NCI-H345 (cell line): ENCODE measurements at places on chromosomes 6 and 20.

DNA sequence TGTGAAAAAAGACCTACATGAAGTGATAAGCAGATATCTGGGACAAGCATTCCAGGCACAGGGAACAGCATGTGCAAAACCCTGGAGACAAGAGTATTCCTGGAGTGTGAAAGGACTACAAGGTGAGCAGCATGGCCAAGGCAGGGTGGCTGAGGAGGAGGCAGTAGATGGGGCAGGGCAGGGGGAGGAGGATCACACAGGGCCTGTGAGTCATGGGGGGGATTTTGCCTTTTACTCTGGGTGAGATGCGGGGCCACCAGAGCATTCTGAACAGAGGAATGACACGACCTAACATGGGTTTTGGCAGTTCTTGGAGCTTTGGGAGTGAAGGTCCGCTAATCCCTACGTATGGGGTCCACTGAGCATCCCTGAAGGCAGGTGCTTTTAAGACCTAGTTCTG is 69.8 kb upstream of the CCN6 start:
- no peak for DNase-seq

GRCh38 chr6:39773782-39774181 is 18.4 kb upstream of the DAAM2 start:
- no peak for DNase-seq

DNA sequence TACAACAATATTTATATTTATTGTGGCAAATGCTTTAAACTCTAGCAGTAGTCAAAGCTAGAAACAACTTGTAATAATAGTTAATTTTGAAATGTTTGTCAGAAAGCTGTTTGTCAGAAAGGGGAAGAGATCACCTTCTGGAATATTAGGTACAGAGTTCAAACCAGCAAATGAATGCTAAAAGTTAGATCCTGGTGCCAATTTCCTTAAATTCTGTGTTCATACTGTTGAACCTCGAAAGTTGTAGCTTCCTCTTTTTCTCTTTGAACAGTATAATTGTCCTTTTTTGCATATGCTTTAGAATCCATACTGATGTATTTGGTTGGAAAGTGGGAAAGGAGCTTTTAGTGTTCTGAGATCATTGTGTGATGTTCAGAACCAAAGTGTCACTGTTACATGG is 22.4 kb downstream of the ITCH start:
- DNase-seq, result no peak

GRCh38 chr6:114428341-114428740 is 85.5 kb upstream of the HS3ST5 start:
- DNase-seq, result no peak

- no peak for DNase-seq
Observed at GRCh38 chr20:56208121-56208520, 40.4 kb upstream of the MC3R start.

GRCh38 chr6:25038999-25039398 is 103.2 kb upstream of the RIPOR2 start:
- DNase-seq, result no peak

DNA sequence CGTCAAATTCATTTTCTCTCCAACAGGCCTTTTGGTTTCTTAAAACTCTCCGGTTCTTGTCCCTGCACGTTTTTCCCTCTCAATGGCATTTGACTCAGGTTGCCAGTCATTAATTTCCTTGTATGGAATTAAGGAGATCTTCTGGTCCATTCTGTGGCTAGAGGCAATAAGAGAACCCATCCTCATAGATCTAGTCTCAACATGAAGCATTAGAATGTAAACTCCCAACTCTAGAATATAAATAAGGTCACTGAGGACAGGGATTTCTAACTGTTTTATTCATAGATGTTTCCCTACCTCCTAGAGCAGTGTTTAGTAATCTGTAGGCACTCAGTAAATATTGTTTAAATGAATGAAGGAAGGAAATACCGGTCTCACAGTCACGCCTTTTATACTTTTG is 185.2 kb upstream of the FLRT3 start:
- DNase-seq, result no peak

- no peak for DNase-seq
Observed at GRCh38 chr6:41404182-41404845, 68.9 kb downstream of the NCR2 start.

DNA sequence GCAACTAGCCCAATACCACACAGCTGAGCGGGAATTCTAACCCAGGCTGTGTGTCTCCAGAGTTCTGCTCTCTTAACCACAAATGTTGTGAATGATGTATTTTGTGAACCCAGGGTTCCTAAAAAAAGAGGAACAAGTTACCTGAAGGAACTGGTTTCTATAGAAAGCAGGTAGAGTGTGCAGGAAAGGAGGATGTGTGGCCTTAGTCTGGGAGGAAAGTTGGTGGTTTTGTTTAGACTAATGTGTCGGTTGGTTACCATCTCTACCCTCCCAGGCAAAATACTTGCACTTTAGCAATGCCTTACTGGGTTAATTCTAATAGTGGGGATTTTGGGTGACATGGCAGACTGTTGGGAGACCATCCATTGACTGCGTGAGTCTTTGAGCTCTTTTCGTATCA is 143.3 kb downstream of the SCP2D1 start:
- no peak for DNase-seq

DNA sequence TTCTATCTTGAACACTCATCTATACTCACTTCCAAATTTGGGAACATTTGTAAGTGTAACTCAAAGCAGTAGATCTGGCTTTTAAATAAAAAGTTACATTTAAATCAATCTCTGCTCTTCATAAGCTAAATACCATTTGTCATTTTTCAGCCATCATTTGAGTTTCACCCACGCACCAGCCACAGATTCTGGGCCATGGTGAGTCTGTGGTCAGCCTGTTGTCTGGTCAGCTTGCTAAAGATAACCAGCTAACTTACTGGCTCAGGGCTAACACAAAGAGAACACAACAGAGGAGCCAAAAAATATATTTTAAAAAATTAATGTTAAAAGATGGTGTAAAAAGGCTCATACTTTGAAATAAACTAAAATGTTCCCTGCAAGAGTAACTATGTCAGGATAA is 181.3 kb downstream of the KIF6 start:
- no peak for DNase-seq

- peak; percentile 68 for DNase-seq
Observed at GRCh38 chr6:134517145-134517658, 199.3 kb upstream of the SGK1 start.

DNA sequence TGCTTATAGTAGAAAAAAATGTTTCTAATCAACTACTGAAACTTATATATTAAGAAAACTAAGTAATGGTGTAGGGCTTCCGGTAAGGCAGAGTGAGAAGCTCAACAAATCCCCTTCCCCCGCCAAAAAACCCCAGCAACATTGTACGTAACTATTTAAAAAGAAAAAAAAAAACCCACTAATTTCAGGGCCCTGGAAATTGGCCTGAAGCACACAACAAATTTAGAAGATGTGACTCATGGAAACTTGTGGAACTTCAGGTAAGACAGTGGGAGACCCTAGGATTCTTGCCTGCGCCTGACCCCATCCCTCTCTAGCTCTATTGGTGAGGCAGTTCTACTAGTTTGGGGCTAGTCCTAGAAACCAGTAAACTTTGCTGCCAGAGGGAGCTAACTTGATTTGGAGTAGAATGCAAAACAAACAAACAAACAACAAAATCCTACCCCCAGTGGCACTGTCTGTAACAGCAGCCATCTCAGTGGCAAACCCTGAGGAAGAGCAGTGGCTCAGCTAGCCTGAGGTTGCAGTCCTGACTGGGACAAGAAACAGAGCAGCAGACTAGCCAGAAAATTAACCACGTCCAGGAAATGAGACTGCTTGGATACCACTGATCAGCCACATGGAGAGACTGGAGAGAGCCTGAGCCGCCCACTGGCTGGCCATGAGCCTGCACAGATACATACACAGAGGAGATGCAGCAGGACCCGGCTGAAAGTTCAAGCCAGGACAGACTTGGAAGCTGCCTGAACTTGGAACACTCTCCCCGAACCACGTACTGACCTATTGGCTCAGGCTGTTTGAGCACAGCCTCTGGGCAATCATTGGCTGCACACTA is 135.1 kb downstream of the TBXT start:
- no peak for DNase-seq

DNA sequence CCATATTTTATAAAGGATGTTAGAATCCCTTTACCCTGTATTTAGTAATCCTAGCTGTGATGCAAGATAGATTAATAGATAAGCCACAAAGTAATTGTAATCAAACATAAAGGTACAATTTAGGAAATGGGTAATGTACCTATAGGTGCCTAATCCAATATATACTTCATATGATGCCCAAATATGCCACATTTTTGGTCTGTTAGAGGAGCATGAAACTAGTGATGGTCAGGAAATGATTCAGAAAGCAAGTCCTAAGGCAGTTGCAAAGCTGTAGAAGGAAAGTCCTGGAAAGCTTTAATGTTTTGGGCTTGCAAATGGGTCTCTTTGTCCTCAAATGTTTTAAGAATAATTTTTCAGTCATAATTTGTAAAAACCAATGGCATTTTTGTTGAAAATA is 76.6 kb upstream of the PTPRK start:
- DNase-seq, result no peak

GRCh38 chr6:25576919-25577318 is 75.1 kb upstream of the SCGN start:
- DNase-seq, result no peak

DNA sequence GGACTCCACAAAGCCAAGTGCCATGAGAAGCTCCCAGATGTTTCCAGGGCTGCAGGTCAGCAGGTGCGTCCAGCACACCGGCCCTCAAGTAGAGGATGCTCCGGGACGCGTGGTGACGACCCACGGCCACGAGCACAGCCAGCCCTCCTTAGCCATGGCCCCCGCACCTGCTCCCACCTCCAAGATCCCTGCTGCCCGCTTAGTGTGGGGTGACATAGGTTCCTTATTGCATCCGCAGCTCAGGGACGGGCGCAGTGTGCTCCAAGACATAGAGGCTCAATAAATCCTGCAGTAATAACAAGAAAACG is 138.1 kb upstream of the RPS6KA2 start:
- no peak for DNase-seq

- DNase-seq, result no peak
Observed at GRCh38 chr20:41052742-41053419, 24.3 kb downstream of the TOP1 start.

GRCh38 chr6:114000069-114000468 is 29.1 kb upstream of the HDAC2 start:
- DNase-seq, result no peak

- DNase-seq, result peak; percentile 99
Observed at GRCh38 chr20:46220455-46221207, 87.7 kb downstream of the CDH22 start.

DNA sequence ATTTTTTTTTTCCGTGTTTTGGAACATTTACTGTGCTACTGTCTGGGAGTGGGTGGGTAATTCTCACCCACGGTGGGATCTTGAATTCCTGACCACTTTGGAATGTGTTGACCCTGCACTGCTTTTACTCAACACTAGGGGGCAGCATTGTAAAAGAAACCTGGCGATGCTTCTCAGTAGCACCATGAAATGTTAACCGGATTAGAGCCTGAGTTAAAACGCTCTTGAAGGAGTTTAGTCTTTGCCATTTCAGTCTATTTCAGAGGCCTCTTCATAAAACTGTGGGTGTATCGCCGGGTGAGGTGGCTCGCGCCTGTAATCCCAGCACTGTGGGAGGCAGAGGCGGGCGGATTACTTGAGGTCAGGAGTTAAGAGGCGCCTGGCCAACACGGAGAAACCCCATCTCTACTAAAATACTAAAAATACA is 114.4 kb upstream of the PRND start:
- DNase-seq, result peak; percentile 79

- DNase-seq, result peak; percentile 45
Observed at GRCh38 chr20:37345339-37346235, at the start of gene SRC. Gene SRC (plus strand): TSS chr20:37346140. CDS start chr20:37384154, 38,014 bp downstream.

DNA sequence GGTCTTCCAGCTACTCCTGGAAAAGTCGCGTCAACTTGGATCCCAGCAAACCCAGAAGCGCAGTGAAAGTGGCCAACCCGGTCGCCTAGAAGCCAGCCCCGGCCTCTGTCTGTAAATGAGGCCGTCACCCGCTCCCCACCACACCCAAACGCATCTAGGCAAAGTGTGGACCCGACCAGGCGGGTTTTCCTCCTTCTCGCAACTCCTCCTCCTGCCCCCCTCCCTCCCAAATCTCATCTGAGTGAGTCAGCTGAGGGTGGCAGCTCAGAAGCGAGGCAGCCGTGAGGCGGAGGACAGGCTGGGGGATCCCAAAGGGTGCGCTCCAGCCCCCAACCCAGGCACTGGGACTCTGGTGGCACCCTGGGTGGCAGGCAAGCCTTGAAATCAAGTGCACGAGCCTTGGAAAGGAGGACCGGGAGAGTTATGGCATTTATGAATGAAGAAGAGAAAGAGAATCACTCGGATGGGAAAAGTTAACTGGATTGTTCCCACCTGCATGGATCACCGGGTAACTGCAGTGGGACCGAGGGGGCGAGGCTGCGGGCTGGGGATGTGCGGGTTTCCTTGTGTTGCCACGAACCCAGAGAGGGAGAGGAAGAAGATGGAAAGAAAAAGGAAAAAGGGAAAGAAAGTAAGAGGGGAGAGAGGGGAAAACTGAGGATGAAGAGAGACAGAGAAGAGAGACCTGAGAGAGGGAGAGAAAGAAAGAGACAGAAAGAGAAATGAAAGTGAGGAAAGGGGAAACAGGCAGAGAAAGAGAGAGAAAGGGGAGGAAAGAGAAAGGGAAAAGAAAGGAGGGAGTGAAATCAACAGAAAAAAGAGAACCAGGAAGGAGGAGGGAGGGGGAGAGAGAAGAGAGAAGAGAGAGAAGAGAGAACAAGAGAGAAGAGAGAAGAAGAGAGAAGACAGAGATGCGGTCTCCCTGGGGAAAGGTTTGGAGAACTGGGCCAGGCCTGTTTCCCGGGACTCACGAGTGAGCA is at the start of gene APCDD1L:
Gene APCDD1L, minus strand, starts transcription at position 167 of the 980 bp plus-strand sequence. CDS start 692 bp downstream, outside the sequence.
- no peak for DNase-seq

- no peak for DNase-seq
Observed at GRCh38 chr6:16758163-16758975, 2.9 kb downstream of the ATXN1 start.

DNA sequence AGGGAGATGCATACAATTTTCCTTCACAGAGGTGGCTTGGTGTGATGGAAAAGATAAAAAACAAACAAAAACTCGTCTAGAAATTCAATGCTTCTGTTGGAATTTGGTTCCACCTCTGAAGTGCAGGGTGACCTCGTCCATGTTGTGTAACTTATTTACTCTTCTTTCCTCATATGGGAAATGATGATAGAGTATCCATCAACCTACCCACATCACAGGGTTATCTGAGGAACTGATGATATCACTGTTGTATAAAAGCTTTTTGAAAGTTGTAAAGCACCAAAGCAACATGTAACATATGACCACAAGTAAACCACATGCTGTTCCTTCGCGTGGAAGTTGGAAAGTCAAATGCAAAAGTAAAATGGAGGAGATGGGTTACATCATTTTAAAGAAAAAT is 212.0 kb upstream of the SGK1 start:
- DNase-seq, result no peak

- no peak for DNase-seq
Observed at GRCh38 chr6:146305951-146306350, 237.7 kb upstream of the RAB32 start.

- DNase-seq, result no peak
Observed at GRCh38 chr6:11331111-11331510, 98.6 kb upstream of the NEDD9 start.

- no peak for DNase-seq
Observed at GRCh38 chr6:12595161-12595811, 121.3 kb upstream of the PHACTR1 start.
